ENCODE measurements at places on chromosomes 11 and 22.
A peak's percentile ranks its signal among the peaks of the same experiment; 100 is the strongest.

DNA sequence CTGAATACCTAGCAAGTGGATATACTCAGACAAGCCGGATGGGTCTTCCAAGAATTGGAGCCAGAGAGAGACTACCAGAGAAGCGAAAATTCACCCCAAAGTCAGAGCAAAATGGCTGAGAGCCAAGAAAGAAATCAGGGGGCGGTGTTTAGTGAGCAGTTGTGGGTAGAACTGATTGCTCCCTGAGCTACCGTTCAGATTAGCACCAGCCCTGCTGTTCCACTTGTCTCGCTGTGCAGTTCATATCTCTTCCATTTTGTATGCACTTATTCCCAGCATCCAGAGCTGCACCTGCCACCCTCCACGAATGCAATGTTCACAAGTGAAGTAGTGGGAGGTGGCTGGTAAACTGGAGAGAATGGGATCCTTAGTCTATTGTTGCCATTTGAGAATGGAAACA is 25.5 kb downstream of the DRD2 start:
- no peak for DNase-seq

- DNase-seq = no peak
Observed at GRCh38 chr11:60469723-60470122, 14.1 kb downstream of the MS4A1 start.

DNA sequence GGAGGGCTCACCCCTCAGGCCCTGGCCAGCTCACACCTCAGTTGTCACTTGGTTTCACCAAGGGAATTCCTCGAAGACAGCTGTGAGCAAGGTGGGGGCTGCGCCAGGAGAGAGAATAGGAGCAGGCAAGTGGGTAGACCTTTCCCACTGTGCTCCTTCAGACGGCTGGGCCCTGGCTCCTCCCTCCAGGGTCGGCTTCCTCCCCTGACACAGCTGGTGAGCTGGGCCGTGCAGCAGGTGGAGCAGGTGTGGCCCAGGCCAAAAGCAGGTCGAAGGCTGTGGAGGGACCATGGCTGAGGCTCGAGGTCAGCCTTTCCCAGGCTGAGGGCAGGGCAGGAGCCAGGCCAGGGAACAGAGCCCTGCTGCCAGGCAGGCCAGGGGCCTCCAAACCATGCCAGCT is 12.5 kb upstream of the MYRF start:
- DNase-seq = no peak

GRCh38 chr11:121467965-121468364 is 15.2 kb upstream of the SORL1-AS1 start:
- peak; percentile 89 for DNase-seq

DNA sequence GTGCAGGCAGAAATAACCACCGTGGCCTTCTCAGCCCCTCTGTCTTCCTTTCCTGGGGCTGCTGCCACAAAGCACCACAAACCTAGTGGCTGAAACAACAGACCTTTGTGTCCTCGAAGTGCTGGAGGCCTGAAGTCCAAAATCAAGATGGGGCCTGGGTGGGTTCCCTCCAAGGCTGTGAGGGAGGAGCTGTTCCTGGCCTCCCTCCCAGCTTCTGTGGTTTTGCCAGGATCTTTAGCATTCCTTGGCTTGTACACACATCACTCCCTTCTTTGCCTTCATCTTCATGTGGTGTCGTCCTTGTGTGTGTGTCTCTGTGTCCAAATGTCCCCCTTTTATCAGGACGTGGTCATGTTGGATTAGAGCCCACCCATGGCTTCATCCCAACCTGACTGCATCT is 29.0 kb upstream of the PARVG start:
- DNase-seq = no peak

GRCh38 chr11:132312161-132312560 is 941.7 kb downstream of the NTM start:
- no peak for DNase-seq

DNA sequence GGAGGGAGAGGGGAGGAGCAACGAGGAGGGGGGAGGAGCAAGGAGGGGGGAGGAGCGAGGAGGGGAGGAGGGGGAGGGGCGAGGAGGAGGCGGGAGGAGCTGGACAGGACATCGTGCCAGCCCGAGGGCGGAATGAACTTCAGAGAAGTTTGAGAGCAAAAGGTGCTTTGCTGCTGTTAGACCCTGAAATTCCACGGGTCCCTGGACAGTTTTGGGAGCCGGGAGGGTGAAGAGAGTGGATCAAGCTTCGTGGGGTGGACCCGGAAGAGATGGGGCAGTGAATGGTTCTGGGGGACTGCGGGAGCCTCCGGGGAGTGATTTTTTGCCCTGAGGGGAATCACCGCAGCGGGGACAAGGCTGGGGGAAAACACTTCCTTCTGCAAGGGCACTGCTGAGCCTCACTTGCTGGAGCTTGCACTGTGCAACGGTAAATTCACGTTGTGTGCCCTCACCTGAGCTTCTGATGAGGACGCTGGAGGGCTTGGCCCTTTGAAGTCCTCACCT is 10.7 kb upstream of the NLRP6 start:
- DNase-seq = peak; percentile 53

GRCh38 chr11:34053161-34053686 is 1.7 kb downstream of the CAPRIN1 start:
- DNase-seq = peak; percentile 85

GRCh38 chr22:42401535-42402334 is 30.5 kb downstream of the NFAM1 start:
- no peak for DNase-seq
